ENCODE measurements at places on chromosomes 3 and 15.

GRCh38 chr15:79372428-79372827 is 59.7 kb upstream of the MINAR1 start:
- H3K27me3 ChIP-seq = no peaks in the 10 kb centered on the region
- H3K4me3 ChIP-seq = no peak overlapping the region
- DNase-seq = no peak
- H3K36me3 ChIP-seq = no peaks in the 10 kb centered on the region

DNA sequence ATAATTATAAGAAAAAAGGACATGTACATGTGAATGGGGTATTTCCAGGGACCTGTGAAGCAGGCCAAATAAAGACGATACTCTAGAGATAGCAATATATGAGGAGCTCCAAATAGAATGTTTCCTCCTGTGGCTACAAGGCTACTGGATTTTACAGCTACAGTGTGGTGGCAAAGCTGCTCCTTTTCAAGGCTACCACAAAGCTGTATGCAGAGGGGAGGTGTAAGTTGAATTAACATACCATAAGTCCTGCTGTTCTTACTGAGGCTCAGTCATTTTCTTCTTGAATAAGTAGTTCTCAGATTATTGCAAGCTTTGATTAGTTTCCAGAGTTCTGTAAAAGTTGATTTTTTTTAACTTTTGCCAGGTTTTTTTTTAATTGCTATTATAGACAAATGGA is 1184.6 kb upstream of the EPHA6 start:
- H3K4me3 ChIP-seq = no peak overlapping the region
- no peak overlapping the region for H3K27ac ChIP-seq
- no peaks in the 10 kb centered on the region for H3K27me3 ChIP-seq
- no peaks in the 10 kb centered on the region for H3K4me1 ChIP-seq
- no peaks in the 10 kb centered on the region for H3K36me3 ChIP-seq

DNA sequence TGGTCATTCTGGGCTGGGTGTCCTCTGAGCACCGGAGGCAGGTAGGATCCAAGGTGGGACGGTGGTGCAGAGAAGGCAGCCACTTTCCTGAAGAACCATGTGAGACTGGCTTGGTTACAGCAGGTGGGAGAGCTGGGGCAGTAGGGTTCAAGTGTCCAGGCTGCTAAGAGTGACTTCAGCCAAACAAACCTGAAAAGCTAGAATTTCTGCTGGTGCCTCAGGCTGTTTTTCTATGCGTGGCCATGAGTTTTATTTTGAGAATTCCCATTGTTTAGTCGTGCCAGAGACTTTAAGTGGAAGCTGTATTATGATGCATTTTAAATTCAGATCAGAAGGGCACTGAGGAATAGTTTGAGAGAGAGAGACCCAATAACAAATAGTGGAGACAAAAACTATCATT is 20.1 kb downstream of the USP13 start:
- H3K27ac ChIP-seq = no peak overlapping the region
- no peak overlapping the region for H3K4me3 ChIP-seq

DNA sequence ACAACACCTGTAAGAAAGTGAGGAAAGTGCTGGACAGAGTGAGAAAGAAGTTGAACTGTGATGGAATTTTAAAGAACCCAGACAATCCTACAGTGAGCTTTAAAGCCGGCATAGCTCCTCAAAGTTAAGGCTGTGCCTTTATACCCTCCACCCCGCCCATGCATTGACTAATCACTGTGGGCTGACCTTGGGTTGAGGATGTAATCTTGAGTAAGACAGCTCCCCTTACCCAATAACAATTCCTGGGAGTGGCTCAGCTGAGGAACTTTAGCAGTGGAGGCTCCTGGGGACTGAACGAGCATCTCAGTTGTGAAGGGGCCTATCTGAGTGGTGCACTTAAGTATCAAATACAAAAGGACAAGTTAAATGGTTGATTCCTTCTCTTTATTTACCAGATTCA is 35.7 kb upstream of the ZNF770 start:
- peaks cover 5% of the 10 kb centered on the region for H3K4me1 ChIP-seq
- no peak overlapping the region for H3K27ac ChIP-seq
- DNase-seq = no peak
- H3K4me3 ChIP-seq = no peak overlapping the region

- H3K4me1 ChIP-seq = peaks cover 4% of the 10 kb centered on the region
- peak overlapping the region; percentile 24 for H3K27ac ChIP-seq
- no peaks in the 10 kb centered on the region for H3K36me3 ChIP-seq
Observed at GRCh38 chr3:29195056-29195455, 85.8 kb upstream of the RBMS3 start.

DNA sequence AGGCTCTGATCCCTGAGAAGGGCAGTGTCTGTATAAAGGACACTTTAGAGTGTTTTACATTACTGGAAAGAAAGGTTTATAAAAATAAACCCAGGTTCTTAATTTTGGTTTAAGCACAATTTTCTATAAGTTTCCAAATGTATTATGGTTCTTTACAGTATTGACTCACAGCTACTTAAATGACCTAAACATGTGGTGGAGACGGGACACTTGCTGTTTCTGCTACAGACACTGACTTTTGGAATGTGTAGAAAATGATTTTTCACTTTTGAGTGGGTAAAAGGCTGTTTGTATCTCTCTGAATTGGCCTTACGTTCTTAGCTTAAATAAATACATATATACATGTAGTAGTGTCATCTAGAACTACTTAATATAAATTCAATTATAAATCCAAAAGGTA is 55.4 kb downstream of the SNRK start:
- no peak overlapping the region for H3K4me3 ChIP-seq
- DNase-seq = no peak
- peaks cover 85% of the 10 kb centered on the region for H3K36me3 ChIP-seq
- H3K4me1 ChIP-seq = no peaks in the 10 kb centered on the region

GRCh38 chr3:9902372-9903237 is at the start of gene IL17RE:
Gene IL17RE, plus strand, starts transcription at chr3:9902848. Its CDS starts 85 bp downstream, at chr3:9902933.
- peak within 1 kb of the TSS; percentile 51 for H3K27ac ChIP-seq
- H3K36me3 ChIP-seq = no peaks in the 10 kb centered on the region
- no peak for DNase-seq
- H3K4me1 ChIP-seq = peaks cover 31% of the 10 kb centered on the region

- DNase-seq = no peak
- peak overlapping the region; percentile 84 for H3K27ac ChIP-seq
- no peak overlapping the region for H3K4me3 ChIP-seq
- no peaks in the 10 kb centered on the region for H3K36me3 ChIP-seq
Observed at GRCh38 chr3:152175528-152175889, 93.2 kb upstream of the MBNL1 start.

DNA sequence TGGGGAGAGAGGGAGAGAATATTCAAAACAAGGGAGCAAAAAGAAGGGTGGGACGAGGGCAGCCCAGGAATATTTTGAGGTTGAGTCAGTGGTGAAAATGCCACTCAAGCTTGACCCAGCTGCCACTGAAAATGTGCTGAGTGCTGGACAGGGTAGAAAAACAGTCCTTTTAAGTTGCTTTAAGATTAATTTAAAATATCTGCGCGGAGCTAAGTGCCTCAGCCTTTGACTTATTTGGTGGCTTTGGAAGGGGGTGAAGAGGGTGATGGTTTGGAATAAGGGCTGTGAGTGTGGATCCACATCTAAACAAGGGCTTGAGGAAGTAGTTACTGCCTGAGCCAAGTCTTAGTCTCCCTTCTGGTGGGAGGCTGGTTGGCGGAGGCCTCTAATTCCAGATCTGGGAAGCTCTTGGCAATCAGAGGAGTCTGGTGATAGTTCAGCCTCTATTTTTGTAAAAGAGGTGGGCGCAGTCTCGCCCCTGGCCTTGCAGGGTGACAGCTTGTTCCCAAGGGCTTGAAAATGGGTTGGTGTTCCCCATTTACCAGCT is 280.8 kb upstream of the ROPN1 start:
- no peaks in the 10 kb centered on the region for H3K27me3 ChIP-seq
- DNase-seq = no peak
- no peaks in the 10 kb centered on the region for H3K36me3 ChIP-seq
- H3K27ac ChIP-seq = no peak overlapping the region
- no peak overlapping the region for H3K4me3 ChIP-seq

- no peak overlapping the region for H3K27ac ChIP-seq
- no peak for DNase-seq
- H3K27me3 ChIP-seq = no peaks in the 10 kb centered on the region
- H3K4me1 ChIP-seq = peaks cover 9% of the 10 kb centered on the region
- no peaks in the 10 kb centered on the region for H3K36me3 ChIP-seq
Observed at GRCh38 chr3:128425142-128425845, 41.4 kb downstream of the DNAJB8 start.

DNA sequence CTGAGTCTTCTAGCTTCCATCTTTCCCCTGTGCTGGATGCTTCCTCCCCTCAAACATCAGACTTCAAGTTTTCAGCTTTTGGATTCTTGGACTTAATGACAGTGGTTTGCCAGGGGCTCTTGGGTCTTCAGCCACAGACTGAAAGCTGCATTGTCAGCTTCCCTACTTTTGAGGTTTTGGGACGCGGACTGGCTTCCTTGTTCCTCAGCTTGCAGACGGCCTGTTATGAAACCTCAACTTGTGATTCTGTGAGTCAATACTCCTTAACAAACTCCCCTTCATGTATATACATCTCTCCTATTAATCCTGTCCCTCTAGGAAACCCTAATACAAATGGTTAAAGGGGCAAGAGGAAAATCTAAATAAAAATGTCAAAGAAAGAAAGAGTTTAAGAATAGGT is 100.1 kb downstream of the ABI3BP start:
- H3K27me3 ChIP-seq = no peaks in the 10 kb centered on the region
- no peak overlapping the region for H3K27ac ChIP-seq
- no peak for DNase-seq
- H3K4me1 ChIP-seq = peaks cover under 1% of the 10 kb centered on the region
- H3K4me3 ChIP-seq = no peak overlapping the region
- no peaks in the 10 kb centered on the region for H3K36me3 ChIP-seq

DNA sequence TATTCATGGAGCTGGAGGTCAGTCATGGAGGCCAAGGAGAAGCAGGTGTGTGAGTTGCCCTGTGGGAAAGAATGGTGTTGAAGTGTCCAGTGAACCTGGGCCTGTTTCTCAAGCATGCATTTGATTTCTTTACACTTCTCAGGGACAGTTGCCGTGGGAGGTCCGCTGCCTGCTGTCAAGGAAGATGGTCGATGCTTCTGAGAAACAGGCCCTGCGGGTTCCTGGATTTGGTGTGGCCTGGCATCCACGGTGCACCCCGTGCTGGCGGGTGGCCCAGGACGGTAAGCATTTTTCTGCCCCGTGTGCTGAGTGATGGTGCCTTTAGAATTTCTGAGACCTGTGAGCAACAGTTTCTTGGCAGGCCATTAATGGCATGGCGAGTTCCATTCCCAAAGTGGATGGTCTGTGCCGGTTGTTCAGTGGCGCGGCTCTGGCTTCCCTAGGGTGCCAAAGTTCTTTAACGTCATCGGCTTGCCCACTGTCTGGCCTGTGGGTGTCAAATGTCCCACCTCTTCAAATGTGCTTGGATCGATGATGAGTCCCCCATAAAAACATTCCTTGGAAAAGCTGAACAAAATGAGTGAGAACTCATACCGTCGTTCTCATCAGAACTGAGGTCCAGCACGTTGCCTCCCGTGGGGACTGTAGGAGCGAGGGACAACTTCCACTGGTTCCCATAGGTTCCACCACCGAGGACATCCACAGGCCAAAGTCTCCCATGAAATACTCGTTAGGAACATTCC is 107.2 kb downstream of the SNRPN start:
- H3K27me3 ChIP-seq = no peaks in the 10 kb centered on the region
- no peaks in the 10 kb centered on the region for H3K4me1 ChIP-seq
- DNase-seq = peak; percentile 45
- H3K27ac ChIP-seq = no peak overlapping the region
- H3K36me3 ChIP-seq = peaks cover 97% of the 10 kb centered on the region
- no peak overlapping the region for H3K4me3 ChIP-seq

DNA sequence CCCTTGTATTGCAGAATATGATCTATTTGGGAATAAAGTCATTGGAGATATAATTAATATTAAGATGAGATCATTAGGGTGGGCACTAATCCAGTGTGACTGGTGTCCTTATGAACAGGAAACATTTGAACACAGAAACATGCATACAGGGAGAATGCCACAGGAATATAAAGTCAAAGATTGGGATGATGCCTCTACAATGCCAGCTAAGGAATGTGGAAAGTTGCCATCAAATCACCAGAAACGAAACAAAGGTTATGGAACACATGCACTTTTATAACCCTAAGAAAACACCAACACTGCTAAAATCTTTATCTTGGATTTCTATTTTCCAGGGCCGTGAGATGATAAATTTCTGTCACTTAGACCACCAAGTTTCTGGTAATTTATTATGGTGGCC is 442.4 kb upstream of the BCHE start:
- H3K4me1 ChIP-seq = peaks cover 13% of the 10 kb centered on the region
- H3K36me3 ChIP-seq = no peaks in the 10 kb centered on the region
- H3K27me3 ChIP-seq = no peaks in the 10 kb centered on the region
- no peak overlapping the region for H3K27ac ChIP-seq

DNA sequence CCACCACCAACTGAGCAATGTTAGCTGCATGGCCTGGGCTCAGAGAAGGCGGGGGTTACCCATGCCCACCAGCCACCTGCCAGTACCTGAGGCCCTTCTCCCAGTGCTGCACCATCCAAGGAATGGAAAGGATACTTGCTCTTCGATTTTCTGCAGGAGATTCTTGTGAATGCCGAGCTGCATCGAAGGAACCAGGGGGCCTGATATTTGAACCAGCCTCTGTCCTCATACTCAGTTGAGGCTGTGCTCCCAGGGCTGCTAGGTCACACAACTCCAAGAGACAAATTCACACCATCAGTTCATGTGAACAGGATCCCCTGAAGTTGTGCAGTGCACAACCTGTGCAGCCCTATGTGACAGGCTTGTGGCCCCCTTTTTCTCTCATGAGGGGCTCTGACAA is 18.0 kb downstream of the PLA2G4F start:
- no peaks in the 10 kb centered on the region for H3K27me3 ChIP-seq
- H3K27ac ChIP-seq = no peak overlapping the region
- H3K4me3 ChIP-seq = no peak overlapping the region

GRCh38 chr3:127226457-127226856 is 33.5 kb downstream of the PRR23E start:
- peaks cover 8% of the 10 kb centered on the region for H3K4me1 ChIP-seq
- peak overlapping the region; percentile 59 for H3K27ac ChIP-seq
- DNase-seq = no peak
- H3K27me3 ChIP-seq = no peaks in the 10 kb centered on the region
- H3K36me3 ChIP-seq = no peaks in the 10 kb centered on the region

DNA sequence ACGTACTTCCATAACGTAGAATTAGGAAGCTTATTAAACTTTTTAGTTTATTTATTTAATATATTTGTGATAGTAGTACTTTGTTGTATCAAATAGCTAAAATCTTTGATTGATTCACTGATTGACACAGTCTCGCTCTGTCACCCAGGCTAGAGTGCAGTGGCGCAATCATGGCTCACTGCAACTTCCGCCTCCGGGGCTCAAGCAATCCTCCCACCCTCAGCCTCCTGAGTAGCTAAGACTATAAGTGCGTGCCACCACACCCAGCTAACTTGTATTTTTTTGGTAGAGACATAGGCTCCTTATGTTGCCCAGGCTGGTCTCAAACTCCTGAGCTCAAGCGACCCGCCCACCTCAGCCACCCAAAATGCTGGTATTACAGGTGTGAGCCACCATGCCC is 5.7 kb downstream of the APH1B start:
- no peak for DNase-seq
- no peaks in the 10 kb centered on the region for H3K4me1 ChIP-seq
- no peaks in the 10 kb centered on the region for H3K36me3 ChIP-seq
- H3K27me3 ChIP-seq = no peaks in the 10 kb centered on the region

- H3K36me3 ChIP-seq = no peaks in the 10 kb centered on the region
- H3K4me1 ChIP-seq = no peaks in the 10 kb centered on the region
- no peak for DNase-seq
- H3K27me3 ChIP-seq = no peaks in the 10 kb centered on the region
- H3K4me3 ChIP-seq = no peak overlapping the region
- H3K27ac ChIP-seq = no peak overlapping the region
Observed at GRCh38 chr3:13553686-13554085, 4.8 kb downstream of the FBLN2 start.

- DNase-seq = no peak
- H3K4me3 ChIP-seq = no peak overlapping the region
- no peaks in the 10 kb centered on the region for H3K27me3 ChIP-seq
- H3K36me3 ChIP-seq = peaks cover 44% of the 10 kb centered on the region
Observed at GRCh38 chr3:50050361-50050760, 38.4 kb upstream of the RBM5 start.

Data from RWPE2 (cell line).